ENCODE measurements at places on chromosomes 7 and 10.

GRCh38 chr10:127048630-127049029 lies 143.4 kb downstream of the DOCK1 start:
- DNase-seq, result no peak

- DNase-seq, result no peak
Measured at GRCh38 chr10:58081353-58081752, 186.3 kb downstream of the IPMK start.

DNA sequence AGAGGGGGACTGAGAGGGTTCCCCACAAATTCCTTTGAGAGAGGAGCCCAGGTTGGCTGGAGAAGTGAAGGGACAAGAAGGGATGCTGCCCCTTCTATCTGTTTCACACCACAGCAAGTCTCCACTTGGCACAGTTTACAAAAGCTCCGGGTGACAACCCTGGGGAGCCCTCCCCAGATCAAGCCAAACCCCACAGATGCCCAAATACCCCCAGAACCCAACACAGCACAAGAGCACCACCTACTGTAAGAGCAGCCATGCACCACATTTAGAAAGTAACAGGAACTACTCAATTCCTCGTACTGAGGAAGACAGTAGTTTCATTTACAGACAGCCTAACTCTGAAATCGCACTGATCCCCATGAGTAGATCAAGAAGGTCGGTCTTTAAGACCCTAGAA lies 67.8 kb upstream of the ATP6V0A4 start:
- no peak for DNase-seq

- DNase-seq, result no peak
Measured at GRCh38 chr10:55870186-55870585, 490.9 kb downstream of the ZWINT start.

DNA sequence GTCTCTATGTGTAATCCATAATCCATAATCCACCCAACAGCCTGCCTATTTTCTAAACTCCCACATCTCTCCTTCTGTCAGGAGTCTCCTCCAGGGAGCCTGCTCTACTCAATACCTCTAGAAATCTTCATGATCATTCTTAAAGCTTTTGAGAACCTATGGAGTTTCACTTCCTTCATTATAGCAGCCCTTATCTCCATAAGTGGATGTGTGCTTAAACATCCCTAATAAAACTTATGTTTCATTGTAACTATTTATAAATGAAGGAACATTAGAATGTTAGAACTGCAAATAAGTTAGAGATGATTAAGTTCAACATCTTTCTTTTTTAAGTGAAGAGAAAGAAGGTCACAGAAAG lies 8.5 kb downstream of the CPED1 start:
- DNase-seq, result no peak

- no peak for DNase-seq
Measured at GRCh38 chr10:5092848-5093790, 1.1 kb upstream of the AKR1C3 start.

DNA sequence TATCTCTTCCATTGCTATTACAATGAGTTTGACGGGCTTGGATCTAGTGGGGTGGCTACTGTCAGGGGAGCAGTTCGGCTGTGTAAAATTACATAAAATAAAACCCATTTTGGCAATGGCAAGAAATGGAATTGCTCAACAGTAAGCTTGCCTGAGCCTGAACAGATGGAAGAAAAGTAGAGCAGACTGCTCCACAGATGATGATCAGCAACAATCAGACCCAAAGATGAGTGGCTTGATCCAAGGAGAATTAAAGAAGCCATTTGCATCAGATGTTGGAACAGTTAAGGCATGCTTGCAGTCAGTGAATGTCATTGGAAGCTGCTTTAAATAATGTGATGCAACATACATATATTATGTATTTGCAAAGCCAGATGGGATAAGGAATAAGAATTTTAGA lies 256.6 kb upstream of the SMIM30 start:
- no peak for DNase-seq

DNA sequence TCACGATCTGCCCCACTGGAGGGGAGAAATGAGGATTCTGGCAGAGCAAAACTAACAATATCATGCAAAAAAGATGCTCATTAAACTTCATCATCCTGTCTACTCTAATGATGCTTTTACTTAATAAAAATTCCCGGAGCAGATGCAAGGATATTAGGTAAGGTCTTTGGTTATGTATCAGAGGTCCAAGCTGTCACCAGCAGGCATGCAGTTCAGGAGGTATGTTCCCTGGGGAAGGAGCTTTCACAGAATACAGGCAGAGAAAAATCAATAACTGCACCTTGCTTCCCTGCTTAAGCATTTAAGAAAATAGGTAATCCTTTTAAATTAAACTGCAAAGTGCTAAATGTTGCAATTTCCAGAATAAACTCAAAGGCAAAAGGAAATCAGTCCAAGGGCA lies 81.6 kb upstream of the C1QL3 start:
- no peak for DNase-seq

DNA sequence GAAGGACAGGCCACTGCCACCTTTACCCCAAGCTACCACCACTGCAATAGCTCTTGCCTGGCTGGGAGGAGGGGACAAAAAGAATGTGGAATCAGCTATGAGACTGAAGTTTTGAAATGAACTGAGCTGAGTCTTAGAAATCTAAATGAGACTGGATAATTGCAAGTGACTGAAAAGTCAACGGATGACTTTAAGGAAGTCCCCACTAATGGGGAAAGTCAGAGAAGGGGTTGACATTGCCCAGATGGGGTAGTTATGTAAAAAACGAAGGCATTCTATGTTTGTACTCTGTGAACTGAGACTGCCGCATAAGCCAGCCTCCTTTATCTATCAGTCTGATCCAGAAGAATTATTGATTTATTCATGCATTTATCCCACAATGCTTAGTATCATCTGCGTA lies 67.2 kb downstream of the RBM20 start:
- no peak for DNase-seq

- no peak for DNase-seq
Measured at GRCh38 chr10:26516540-26517101, 78.5 kb downstream of the APBB1IP start.

DNA sequence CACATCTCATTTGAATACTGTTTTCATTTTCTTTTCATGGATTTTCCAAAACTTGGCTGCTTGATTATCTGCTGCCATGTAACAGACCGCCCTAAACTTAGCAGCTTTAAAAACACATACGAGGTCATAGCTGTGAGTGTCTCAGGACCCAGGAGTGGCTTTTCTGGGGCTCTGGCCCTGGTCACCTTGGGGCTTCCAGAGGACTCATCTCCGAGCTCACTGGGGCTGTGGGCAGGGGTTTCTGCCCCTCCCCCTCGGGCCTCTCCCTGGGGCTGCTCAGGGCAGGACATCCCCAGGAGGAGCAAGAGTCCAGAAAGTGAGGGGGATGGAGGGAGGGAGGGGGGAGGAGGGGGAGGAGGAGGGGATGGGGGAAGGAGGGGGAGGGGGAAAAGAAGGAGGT lies 77.0 kb downstream of the NKX6-2 start:
- no peak for DNase-seq

GRCh38 chr10:131815266-131816156 lies 85.3 kb upstream of the PPP2R2D start:
- no peak for DNase-seq
